Activated T-helper 1 cell treated with anti-CD3 and anti-CD28 coated beads, Interleukin-12 subunit alpha, Interleukin-12 subunit beta, Interleukin-2, Interleukin-4 antibody, amounts not matched to agents 30 ng/mL and 10 ng/mL and 1 ng/mL, durations not matched to agents 14 hours and 24 hours and 36 hours (primary cell): ENCODE measurements at places on chromosomes 6 and 20. TPM values are rescaled to one million over a fixed set of nuclear protein-coding genes. Genes with fewer than 3 reads are reported as not detected.

PRL gene
- not detected in 2 replicates for total RNA-seq

LY6G6C gene
- not detected in 2 replicates for total RNA-seq

PDYN gene
- total RNA-seq, result not detected in 2 replicates

CCM2L gene
- total RNA-seq, result not detected in 2 replicates

EYS gene
- not detected in 2 replicates for total RNA-seq

TMEM151B gene
- total RNA-seq, result 0.29 TPM in 1 of 2 replicates, not detected in the other

ZNF165 gene
- 0.12 and 0.41 TPM in 2 replicates for total RNA-seq

JPH2 gene
- total RNA-seq, result not detected in 2 replicates

NEURL2 gene
- total RNA-seq, result 1.9 and 3.4 TPM in 2 replicates

SALL4 gene
- total RNA-seq, result 0.54 and 1.0 TPM in 2 replicates

DCDC2 gene
- total RNA-seq, result not detected in 2 replicates

RNF182 gene
- not detected in 2 replicates for total RNA-seq

PTCRA gene
- total RNA-seq, result not detected in 2 replicates

HDGFL1 gene
- total RNA-seq, result not detected in 2 replicates

SNAP91 gene
- total RNA-seq, result not detected in 2 replicates

GABRR1 gene
- total RNA-seq, result not detected in 2 replicates

BMP5 gene
- not detected in 2 replicates for total RNA-seq

POM121L2 gene
- total RNA-seq, result not detected in 2 replicates

ULBP3 gene
- 0.56 TPM in 1 of 2 replicates, not detected in the other for total RNA-seq
